ENCODE measurements at places on chromosomes 1 and 21. TPM values are rescaled to one million over a fixed set of nuclear protein-coding genes. Genes with fewer than 3 reads are reported as not detected.

The FAM167B gene
- polyA plus RNA-seq = 11.6 TPM

The TCP10L gene
- polyA plus RNA-seq = 1.9 TPM

The DTL gene
- 0.87 TPM for polyA plus RNA-seq

The KCNE1 gene
- polyA plus RNA-seq = 0.05 TPM

The FAM43B gene
- polyA plus RNA-seq = 0.28 TPM

The ZFP69B gene
- polyA plus RNA-seq = 0.95 TPM

The TMEM52 gene
- 72.2 TPM for polyA plus RNA-seq

The MRPL20 gene
- polyA plus RNA-seq = 121 TPM

The HSPA6 gene
- 3.4 TPM for polyA plus RNA-seq

The TLR5 gene
- 4.8 TPM for polyA plus RNA-seq

The RAB25 gene
- polyA plus RNA-seq = 56.3 TPM

The TRPM2 gene
- 5.0 TPM for polyA plus RNA-seq

The ANGPTL3 gene
- not detected for polyA plus RNA-seq

The RPRD2 gene
- polyA plus RNA-seq = 6.1 TPM

The CA6 gene
- not detected for polyA plus RNA-seq

The SLC6A9 gene
- 3.9 TPM for polyA plus RNA-seq

The ZNF593OS gene
- polyA plus RNA-seq = 0.35 TPM

The DNAI4 gene
- polyA plus RNA-seq = 2.3 TPM

The DPT gene
- 13.4 TPM for polyA plus RNA-seq

The KCNN3 gene
- 0.11 TPM for polyA plus RNA-seq

The CSF3R gene
- polyA plus RNA-seq = 2.9 TPM

The NR5A2 gene
- polyA plus RNA-seq = 29.6 TPM

The PROK1 gene
- 0.53 TPM for polyA plus RNA-seq

The NTRK1 gene
- polyA plus RNA-seq = 1.1 TPM

The TEX38 gene
- 0.80 TPM for polyA plus RNA-seq

The DPH5 gene
- polyA plus RNA-seq = 22.9 TPM

The LRRC8B gene
- polyA plus RNA-seq = 1.7 TPM

The B3GALT5 gene
- 2.0 TPM for polyA plus RNA-seq

The NKAIN1 gene
- 0.73 TPM for polyA plus RNA-seq

The RGSL1 gene
- not detected for polyA plus RNA-seq

The LCE3C gene
- polyA plus RNA-seq = not detected

The ETV3L gene
- not detected for polyA plus RNA-seq

The REG4 gene
- 32.3 TPM for polyA plus RNA-seq

The TRABD2B gene
- 2.9 TPM for polyA plus RNA-seq

The INKA2 gene
- polyA plus RNA-seq = 0.72 TPM

The DAB1 gene
- 1.4 TPM for polyA plus RNA-seq

The LYPD8 gene
- not detected for polyA plus RNA-seq

The EVI5 gene
- 3.3 TPM for polyA plus RNA-seq

The SIM2 gene
- polyA plus RNA-seq = not detected

The DCST1 gene
- not detected for polyA plus RNA-seq

The KIF17 gene
- 1.1 TPM for polyA plus RNA-seq

The EVA1B gene
- polyA plus RNA-seq = 13.3 TPM

The PDE4DIP gene
- 55.9 TPM for polyA plus RNA-seq

The TMEM200B gene
- polyA plus RNA-seq = 0.94 TPM

The ADAMTS1 gene
- 8.6 TPM for polyA plus RNA-seq

The ACOT11 gene
- 5.1 TPM for polyA plus RNA-seq

The S100A3 gene
- polyA plus RNA-seq = 1.1 TPM

The SV2A gene
- polyA plus RNA-seq = 2.3 TPM

The LRRC71 gene
- 0.59 TPM for polyA plus RNA-seq

The F11R gene
- polyA plus RNA-seq = 23.6 TPM

The PLD5 gene
- polyA plus RNA-seq = 0.31 TPM

The ILDR2 gene
- 0.11 TPM for polyA plus RNA-seq

The LRRC38 gene
- polyA plus RNA-seq = not detected

The NTNG1 gene
- polyA plus RNA-seq = 0.15 TPM

The FMO5 gene
- polyA plus RNA-seq = 19.0 TPM

The CD1B gene
- polyA plus RNA-seq = not detected

The LPAR3 gene
- 1.4 TPM for polyA plus RNA-seq

The OR6K2 gene
- not detected for polyA plus RNA-seq

The EDARADD gene
- 9.5 TPM for polyA plus RNA-seq
